Fibroblast of the aortic adventitia (primary cell): ENCODE measurements at places on chromosomes 5 and 9. TPM values are rescaled to one million over a fixed set of nuclear protein-coding genes. Genes with fewer than 3 reads are reported as not detected.

The SETD9 gene
- 7.6 and 10.6 TPM in 2 replicates for total RNA-seq

The PRELID1 gene
- total RNA-seq: 118 and 120 TPM in 2 replicates

The CD72 gene
- total RNA-seq: 1.1 and 1.9 TPM in 2 replicates

The C5orf58 gene
- total RNA-seq: not detected in 2 replicates

The IRGM gene
- 0.09 TPM in 1 of 2 replicates, not detected in the other for total RNA-seq

The FIBCD1 gene
- 0.27 TPM in 1 of 2 replicates, not detected in the other for total RNA-seq

The C9orf57 gene
- total RNA-seq: not detected in 2 replicates
